Progenitor cell of endocrine pancreas (in vitro differentiated cells): ENCODE measurements at places on chromosomes 11 and 22.

- DNase-seq, result no peak
Measured at GRCh38 chr11:132670921-132671675, 861.2 kb downstream of the OPCML start.

GRCh38 chr22:20291604-20292063 lies 23.5 kb upstream of the RTN4R start:
- DNase-seq, result no peak

- no peak for DNase-seq
Measured at GRCh38 chr22:46084943-46085827, 65.1 kb upstream of the PPARA start.

GRCh38 chr11:44325698-44326097 lies 15.8 kb upstream of the ALX4 start:
- no peak for DNase-seq

- DNase-seq, result no peak
Measured at GRCh38 chr11:8016440-8016839, 29.3 kb downstream of the EIF3F start.

GRCh38 chr11:32870676-32871075 lies 21.9 kb upstream of the QSER1 start:
- DNase-seq, result no peak

DNA sequence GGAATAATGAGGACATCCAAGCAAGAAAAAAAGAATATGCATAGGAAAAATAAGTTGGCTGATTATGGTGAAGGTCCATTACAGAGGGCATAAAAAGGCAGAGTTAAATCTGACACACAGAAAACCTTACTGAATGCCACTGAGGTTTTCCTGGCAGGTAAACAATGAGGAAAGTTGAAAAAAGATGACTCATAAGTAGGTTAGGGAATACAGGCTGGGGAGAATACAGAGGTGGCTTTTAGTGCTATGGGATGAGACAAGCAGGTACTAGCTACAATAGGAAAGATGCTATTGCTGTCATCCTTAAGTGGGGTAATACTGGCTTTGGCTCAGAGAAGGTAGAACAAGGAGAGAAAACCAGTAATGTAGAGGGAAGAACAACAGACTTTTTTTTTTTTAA lies 44.7 kb downstream of the CSTF3 start:
- no peak for DNase-seq

DNA sequence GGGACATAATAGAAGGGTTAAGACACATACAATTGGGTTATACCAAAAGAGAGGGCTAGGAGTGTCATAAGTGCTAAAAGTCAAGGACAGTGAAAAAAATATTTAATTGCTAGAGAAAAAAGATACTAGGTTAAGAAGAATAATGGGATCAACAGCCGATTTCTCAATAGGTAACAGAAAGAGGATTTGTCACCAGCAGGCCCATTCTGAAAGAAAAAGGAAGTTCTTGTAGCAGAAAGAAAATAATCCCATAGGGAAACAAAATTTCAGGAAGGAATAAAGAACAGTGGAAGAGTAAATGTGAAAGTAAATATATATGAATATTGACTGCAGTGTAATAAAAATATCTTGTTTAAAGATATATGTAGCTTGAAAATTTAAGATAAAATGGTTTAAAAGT lies 43.3 kb upstream of the ADORA2A start:
- DNase-seq, result no peak

DNA sequence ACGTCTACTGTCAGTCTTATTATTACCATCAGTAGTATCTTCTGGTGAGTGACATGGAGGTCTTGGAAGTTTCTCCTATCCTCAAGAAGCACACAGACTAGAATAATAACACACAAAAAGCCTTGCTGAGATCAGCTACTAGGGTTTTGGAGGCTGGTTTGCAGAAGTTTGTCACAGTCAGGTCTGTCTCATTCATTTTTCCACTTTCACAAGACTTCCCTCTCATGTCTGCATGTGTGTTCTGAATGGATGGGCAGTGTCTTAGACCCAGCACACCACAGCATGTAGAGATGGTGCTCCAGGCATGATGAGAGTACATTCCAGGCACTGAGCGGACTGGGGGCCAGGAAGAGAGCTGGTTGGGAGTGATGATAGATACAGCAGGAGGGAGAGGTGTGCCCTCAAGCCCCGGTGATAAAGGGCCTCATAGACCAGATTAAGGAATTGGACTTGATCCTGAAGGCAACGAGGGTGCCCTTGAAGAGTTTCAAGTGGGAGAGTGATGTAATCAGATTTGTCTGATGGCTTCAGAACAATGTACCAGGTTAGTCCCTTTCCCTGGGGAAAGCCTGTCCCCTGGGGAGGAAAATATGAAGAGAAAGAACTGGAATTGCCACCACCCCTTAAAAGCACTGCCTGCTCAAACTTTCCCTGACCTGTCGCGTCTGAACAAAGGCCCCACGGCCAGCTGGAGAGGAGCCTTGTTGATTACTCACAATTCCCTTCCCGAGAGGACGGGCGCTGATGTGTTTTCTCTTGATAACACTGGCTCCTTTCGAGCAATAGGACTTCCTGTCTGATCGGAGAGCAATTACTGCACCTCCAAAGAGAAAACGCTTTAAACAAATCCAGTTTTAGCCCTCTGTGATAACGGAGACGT lies 45.1 kb upstream of the LMO2 start:
- no peak for DNase-seq

GRCh38 chr22:20991252-20992055 lies 9.4 kb downstream of the LZTR1 start:
- DNase-seq, result no peak

- no peak for DNase-seq
Measured at GRCh38 chr11:65764434-65764833, 16.3 kb downstream of the AP5B1 start.

- DNase-seq, result peak; percentile 83
Measured at GRCh38 chr11:45097721-45098493, 48.5 kb upstream of the PRDM11 start.

DNA sequence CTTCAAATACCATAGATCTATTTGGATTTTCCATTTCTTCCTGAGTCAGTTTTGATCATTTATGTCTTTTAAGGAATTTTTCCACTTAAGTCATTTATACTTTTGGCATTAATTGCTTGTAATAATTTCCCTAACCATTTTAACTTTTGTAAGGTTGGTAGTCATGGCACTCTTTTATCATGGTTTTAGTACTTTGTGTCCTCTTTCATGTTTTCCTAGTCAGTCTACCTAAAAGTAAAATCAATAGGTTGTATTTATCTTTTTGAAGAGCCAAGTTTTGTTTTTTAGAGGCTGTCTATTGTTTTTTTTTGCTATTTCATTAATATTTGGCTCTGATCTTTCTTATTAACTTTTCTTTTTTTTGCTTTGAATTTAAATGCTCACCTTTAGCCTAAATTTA lies 45.5 kb upstream of the IGLL5 start:
- DNase-seq, result no peak

DNA sequence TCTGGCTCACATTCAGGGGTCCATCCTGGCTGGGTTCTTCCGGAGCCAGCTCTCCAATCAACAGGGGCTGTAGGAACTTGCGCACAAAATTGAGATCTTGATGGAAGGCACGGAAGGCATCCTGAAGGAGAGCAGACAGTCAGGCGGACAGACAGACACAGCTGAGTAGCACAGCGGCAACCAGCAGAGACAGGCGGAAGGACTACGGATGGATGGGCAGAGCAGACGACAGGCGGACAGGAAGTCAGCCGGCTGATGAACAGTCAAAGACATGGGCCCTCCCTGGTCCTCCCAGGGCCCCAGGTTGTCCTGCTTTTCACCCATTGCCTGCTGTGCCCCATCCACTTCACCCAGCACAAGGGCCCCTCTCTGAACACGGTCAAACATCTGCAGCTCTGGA lies 11.3 kb downstream of the FADS3 start:
- no peak for DNase-seq

DNA sequence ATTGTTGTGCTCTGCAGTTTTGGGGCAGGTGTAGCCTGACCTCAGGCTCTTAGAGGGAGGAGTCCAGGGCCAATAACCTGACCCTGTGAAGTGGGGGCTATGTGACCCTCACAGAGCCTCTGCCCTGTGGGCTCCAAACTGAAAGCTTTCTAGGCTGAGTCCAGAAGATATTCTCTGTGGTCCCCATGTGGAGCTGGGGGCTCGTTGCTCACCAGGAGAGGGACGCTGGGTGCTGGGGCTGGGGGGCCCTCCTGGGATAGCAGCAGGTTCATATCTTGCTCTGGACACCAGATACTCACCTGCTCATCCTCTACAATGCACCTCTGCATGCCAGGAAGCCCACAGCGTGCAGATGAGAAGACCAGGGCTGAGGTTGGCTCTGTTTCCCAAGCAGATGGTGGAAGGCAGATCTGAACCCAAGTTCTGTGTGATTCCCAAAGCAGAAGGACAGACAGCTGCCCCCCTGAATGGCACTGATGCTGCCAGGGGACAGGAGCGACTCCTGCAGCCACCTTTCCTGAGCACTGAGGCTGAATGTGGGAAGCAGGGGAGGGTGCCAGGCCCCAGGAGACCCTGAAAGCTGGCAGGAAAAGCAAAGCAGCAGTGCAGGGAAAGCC lies 1022.0 kb downstream of the TBC1D22A start:
- DNase-seq, result no peak

DNA sequence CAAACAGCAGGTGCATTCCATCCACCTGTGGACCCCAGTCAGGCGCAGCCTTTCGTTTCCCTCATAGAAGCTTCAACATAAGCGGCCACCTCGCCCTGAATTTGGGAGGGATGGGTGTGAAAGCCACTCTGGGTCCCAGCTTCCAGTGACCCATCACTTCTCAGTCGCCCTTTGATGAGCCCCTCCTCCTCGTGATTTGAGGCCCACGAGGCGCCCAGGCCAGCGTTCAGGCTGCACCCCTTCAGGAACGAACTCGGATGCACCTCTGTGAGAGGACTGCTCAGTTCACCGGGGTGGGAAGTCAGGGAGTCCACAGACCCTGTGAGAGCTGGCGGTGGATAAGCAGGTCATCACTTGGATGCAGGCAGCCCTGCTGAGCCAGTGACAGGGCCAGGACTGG lies 1118.2 kb downstream of the BRD1 start:
- no peak for DNase-seq

DNA sequence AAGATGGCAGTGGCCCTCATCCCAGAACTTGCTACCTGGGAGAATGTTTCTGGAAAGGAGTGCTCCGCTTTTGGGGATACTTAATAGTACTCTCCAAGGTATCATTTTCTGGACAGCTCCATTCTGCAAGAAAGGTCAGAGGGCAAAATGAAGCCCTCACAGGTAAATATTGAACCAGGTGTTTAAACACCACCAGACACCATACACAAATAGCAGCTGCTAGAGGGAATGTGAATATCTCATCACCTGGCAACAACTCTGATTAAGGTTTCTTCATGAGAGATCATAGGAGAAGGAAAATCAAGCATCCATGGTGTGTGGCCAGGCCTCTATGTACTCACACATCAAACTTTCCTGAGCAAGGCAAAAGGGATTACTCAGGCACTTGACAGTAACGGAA lies 226.1 kb upstream of the FAT3 start:
- no peak for DNase-seq

- no peak for DNase-seq
Measured at GRCh38 chr22:25021976-25022711, 69.6 kb downstream of the KIAA1671 start.

DNA sequence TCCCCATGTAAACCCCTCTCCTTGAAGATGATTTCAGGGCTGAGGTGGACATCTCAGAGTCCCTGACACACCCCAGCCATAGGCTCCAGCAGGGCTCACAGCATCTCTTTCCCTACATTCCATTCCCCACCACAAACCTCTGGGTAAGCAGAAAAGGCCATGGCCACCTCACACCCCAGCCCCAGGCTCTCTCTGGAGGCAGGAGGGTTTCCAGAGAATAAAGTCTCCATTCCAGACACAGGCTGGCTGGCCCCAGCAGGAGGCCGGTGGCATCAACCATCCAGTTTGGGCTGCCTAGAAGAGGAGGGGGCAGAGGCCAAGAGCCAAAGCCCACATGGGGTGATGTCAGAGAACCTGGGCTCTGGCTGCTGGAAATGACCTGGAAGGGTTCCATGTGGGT lies 61.4 kb downstream of the TP53I11 start:
- no peak for DNase-seq

DNA sequence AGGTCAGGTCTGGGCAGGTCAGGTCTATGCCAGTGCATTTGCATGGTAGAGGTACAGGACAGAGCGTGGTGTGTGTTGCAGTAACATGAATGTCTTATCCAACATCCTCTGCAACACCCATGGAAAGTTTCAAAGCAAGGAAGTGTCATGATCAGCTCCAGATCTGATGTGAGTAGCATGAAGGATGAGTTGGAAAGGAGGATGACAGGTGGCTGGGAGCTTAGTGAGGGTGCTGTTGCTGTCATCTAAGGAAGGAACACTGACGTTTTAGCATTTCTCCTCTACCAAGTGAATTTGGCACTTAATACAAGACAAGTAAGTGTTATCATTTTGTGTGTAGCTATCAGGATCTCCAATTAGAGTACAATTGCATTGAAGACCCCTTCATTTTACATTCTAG lies 65.1 kb downstream of the GRK3 start:
- no peak for DNase-seq

- DNase-seq, result peak; percentile 33
Measured at GRCh38 chr11:47179655-47179991, 2.9 kb upstream of the ARFGAP2 start.

DNA sequence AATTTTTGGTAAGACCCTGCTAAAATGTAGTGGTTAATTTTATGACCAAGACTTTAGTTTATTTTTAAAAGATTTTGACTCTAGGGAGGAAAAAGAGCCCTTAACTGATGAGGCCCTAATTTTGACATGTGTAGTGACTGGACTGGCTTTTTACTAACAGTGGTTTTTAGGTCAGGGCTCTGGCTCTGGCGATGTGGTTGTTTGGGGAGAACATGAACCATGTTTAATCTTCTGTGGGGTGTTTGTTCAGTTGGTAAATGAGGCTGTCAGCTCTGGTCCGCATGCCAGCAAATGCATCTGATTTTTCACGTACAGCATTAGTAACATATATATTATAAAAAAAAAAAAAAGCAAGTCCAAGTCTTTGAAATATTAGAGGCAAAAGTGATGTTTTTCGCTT lies 104.3 kb downstream of the EXT2 start:
- no peak for DNase-seq

DNA sequence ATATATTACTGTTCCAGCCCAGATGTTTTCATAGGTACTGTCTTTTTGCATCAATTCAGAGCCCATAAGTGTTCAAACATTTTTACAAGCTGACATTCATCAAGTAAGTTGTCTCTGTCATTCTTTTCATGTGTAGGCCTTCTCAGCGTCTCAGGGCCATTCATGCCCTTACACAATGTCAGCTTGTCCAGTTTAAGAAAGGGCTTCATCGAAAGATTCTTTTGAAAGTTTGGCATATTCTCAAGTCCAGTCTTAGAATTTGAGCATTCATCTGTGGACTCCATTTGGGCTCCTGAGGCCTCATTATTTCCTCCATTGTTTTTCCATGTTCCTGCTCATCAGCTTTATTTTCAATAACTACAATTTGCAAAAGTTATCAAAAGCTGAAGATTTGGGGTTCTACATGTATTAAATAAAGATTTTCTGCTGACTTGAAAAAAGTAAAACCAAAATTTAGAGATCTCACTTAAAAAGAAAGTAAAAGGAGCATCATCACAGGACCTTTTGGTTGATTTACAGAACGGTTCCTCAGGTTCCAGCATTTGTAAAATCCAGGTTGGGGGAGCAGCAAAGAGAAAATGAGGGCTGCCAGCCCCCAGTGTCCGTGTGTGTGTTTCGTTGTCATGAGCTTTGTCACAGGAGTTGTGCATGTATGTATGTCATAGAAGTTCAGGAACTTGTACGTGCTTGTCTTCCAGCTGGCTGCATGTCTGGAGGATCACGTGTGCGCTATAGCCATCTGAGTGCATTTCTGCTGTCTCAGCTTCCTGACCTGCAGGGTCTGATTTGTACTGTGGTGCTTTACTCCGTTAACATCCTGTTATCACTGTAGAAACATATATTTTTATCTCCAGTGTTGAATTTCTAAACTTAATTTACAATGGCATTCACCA lies 15.6 kb downstream of the MOV10L1 start:
- DNase-seq, result no peak
